ENCODE measurements at places on chromosomes 7 and 10.

DNA sequence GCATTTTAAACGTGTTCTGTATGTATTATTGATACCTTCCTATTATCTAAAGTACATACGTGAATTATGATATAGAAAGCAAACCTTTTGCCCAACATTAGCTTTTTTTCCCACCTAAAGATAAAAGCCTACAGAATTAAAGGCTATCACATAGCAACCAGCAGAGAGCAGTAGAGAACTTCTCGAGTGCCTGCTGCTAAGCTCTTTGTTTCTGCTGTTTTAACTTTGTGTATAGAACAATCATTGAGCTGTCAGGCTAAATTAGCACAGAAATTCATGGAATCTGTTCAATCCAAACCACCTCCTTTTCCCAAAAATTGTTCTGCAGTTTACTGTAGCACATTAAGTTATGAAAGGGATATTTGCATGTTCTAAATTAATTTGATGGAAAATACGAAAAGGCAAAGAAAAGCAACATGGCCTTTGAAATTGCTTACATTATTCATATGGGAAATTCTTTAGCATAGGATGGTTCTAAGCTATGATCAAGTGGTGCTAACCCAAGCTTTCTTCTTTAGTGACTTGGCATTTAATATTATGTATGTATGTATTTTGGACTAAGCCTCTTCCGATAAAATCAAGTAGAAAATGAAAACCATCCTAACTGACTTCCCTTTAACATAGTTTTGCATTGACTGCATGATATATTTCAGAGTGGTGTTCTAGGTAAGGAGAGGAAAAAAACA is 1288.5 kb downstream of the GATA3 start:
- no peak for DNase-seq

GRCh38 chr7:132422502-132423111 is 153.7 kb downstream of the PLXNA4 start:
- DNase-seq: no peak

- no peak for DNase-seq
Observed at GRCh38 chr10:122656308-122656705, 43.3 kb downstream of the C10orf120 start.

DNA sequence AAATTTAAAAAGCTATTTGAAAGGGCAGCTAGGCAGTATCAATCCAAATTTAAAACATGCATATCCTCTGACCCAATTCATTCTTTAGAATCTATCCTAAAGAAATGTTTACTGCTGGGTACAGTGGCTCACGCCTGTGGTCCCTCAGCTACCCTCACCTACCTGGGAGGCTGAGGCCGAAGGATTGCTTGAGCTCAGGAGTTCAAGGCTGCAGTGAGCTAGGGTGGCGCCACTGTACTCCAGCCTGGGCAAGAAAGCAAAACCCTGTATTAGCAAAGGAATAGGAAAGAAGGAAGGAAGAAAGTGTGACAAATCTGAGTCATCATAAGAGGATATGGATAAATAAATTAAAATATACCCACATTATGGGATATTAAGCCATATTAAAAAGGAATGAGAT is 36.3 kb downstream of the C7orf33 start:
- DNase-seq: no peak

All from stimulated activated CD4-positive, alpha-beta T cell treated with anti-CD3 and anti-CD28 coated beads, Interleukin-12 subunit alpha, Interleukin-12 subunit beta, amount 100 ng/mL, for 24 hours (primary cell).